CD4-positive, alpha-beta memory T cell (primary cell): ENCODE measurements at places on chromosomes 3 and 15. TPM values are rescaled to one million over a fixed set of nuclear protein-coding genes. Genes with fewer than 3 reads are reported as not detected.
A peak's percentile ranks its signal among the peaks of the same experiment; 100 is the strongest.

DNA sequence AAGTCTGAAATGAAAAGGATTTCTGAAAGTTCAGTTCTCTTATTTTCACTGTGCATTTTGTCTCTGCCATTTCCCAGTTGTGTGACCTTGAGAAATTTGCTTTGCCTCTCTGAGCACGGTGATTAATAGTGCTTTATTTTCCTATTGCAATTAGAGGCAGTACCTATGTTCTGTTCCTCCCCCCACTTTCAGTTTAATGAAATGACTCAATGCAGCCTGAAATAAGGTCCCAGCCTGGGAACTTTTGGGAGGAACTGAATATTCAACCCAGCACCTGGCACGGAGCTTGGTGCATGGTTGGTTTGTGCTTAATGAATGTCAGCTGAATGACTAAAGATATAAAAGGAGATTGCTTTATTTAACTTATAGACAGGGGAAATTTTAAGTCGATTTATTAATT is 352.6 kb downstream of the PDCD6IP start:
- no peaks in the 10 kb centered on the region for H3K27me3 ChIP-seq
- DNase-seq, result no peak
- no peaks in the 10 kb centered on the region for H3K36me3 ChIP-seq
- no peak overlapping the region for H3K4me3 ChIP-seq
- no peak overlapping the region for H3K27ac ChIP-seq

DNA sequence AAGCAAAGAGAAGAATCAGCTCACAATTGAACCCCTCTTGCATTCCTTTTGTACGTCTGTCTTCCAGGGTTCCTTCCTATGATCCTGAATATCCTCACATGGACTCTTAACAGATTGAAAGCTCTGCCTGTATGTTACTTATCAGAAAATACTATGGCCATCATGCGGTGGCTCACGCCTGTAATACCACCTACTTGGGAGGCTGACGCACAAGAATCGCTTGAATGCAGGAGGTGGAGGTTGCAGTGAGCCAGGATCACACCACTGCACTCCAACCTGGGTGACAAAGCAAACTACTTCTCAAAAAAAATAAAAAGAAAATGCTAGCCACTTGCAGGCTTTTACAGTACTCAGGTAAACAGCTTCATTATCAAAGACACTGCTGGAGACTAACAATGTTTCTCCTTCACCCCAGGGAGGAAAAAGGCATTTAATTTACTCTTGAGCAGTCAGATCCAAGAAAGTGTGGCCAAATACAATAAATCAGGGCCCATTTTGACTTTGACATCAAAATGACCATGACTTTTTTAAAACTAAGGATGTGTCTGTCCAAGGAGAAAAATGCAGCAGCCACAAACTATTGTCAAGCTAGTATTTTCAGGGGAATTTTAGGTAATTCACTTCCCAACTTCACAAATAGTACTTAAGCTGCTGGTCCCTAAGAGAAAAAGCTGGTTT is 27.3 kb downstream of the NPTN start:
- H3K27me3 ChIP-seq, result no peaks in the 10 kb centered on the region
- DNase-seq, result no peak
- no peaks in the 10 kb centered on the region for H3K36me3 ChIP-seq
- peaks cover 41% of the 10 kb centered on the region for H3K4me1 ChIP-seq
- H3K4me3 ChIP-seq, result no peak overlapping the region

DNA sequence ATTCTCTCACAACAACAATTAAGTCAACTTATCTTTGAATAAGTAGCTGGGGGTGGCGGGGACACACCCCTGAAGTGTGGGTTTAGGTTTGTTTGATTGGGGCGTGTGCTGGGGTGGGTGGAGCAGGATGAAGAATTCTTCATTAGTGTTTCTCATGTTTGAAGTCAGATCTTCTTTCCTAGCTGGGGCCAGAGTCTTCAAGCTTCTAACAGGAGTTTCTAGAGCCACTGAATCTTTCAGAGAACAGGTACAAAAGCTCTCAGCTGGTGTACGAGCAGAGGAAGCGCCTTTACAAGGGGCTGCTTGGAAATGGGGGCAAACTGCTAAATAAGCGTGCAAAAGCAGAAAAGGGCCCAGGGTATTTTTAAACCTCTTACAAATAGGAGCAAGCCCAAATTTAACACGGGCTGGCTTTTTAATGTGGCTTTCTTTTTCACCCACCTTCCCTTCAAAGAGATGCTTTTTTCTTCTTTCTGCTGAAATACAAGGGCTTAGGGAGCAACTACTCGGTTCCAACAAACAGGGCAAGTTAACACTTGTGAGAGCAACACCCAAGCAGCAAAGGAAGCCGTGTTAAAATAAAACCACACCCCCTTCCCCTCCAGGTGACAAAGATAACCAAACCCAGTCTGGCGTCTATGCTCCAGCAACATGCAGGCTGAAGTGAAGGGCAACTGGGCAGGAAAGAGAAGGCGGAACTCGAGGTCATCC is 86.9 kb upstream of the RASGRP1 start:
- H3K36me3 ChIP-seq, result no peaks in the 10 kb centered on the region
- peak overlapping the region; percentile 59 for H3K27ac ChIP-seq
- no peaks in the 10 kb centered on the region for H3K27me3 ChIP-seq
- H3K4me3 ChIP-seq, result peak overlapping the region; percentile 32

DNA sequence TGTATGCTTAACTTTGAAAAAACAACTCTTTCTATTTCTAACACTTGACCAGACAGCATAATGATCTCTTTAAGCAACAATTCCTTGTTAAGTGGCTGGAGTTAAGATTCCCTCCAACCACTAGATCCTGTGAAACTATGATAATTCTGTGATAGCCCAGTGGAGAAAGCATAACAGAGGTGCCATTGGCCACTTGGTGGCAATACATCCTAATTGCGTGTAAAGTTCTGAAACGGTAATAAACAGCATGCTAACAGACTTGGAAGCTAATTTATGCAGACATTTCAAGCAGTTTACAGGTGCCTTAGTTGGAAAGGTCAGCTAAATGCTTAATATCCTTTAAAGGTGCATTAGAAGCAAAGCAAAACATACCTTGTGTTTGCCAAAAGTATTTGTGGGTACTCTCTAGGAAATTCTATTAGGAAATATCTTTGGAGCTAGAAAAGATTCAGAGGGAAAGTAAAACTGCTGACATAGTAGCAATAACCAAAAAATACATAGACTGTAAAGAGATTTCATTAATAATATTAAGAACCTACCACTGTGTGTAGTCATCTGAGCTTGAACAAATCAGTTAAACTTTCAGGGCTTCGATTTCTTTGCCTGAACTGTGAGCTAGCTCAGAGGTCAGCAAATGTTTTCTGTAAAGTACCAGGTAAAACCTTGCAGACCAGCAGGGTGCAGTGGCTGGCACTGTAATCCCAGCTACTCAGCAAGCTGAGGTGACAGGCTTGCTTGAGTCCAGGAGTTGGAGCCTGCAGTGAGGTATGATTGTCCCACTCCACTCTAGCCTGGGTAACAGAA is 19.0 kb upstream of the CSTA start:
- H3K36me3 ChIP-seq, result no peaks in the 10 kb centered on the region
- no peak overlapping the region for H3K4me3 ChIP-seq
- no peak for DNase-seq
- no peaks in the 10 kb centered on the region for H3K27me3 ChIP-seq
- H3K4me1 ChIP-seq, result no peaks in the 10 kb centered on the region

GRCh38 chr3:184716622-184717398 is 4.9 kb upstream of the MAGEF1 start:
- no peak overlapping the region for H3K27ac ChIP-seq
- H3K4me3 ChIP-seq, result no peak overlapping the region
- H3K4me1 ChIP-seq, result peaks cover 7% of the 10 kb centered on the region
- H3K27me3 ChIP-seq, result no peaks in the 10 kb centered on the region

GRCh38 chr15:43749690-43750345 is 3.6 kb downstream of the PDIA3 start:
- peaks cover 25% of the 10 kb centered on the region for H3K36me3 ChIP-seq
- no peaks in the 10 kb centered on the region for H3K27me3 ChIP-seq
- peaks cover 66% of the 10 kb centered on the region for H3K4me1 ChIP-seq
- peak overlapping the region; percentile 59 for H3K27ac ChIP-seq
- peak; percentile 77 for DNase-seq

DNA sequence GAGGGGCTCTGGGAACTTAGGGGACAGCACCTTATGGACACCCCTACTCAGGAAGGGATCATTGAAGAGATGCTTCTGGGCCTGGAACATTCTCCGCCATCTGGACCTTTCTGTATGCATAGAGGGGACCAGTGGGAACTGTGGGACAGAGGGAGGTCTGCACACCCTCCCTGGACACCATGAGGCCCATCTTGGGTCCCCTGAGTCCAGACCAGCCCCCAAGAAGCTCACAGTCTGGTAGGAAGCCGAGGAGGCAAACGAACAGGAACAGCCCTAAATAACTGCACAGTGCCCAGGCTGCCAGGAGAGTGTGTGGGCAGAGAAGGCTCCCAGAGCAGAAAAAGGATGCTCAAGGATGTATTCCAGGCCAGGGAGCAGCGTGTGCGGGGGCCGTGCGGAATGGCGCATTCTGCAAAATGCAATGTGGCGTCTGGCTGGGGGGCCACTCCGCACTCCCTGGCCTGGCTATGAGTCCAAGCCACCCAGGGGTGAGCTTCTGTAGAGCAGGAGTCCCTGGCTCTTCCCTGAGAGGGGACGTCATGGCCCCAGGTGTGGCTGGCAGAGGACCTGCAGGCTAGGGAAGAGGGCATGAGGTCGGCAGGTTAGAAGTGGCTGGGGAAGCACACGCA is 24.5 kb upstream of the KLF13 start:
- H3K27me3 ChIP-seq, result no peaks in the 10 kb centered on the region
- H3K4me3 ChIP-seq, result no peak overlapping the region
- no peak for DNase-seq
- no peaks in the 10 kb centered on the region for H3K36me3 ChIP-seq
- no peak overlapping the region for H3K27ac ChIP-seq

GRCh38 chr3:99393961-99394360 is 244.4 kb upstream of the COL8A1 start:
- no peak overlapping the region for H3K4me3 ChIP-seq
- H3K27ac ChIP-seq, result no peak overlapping the region
- DNase-seq, result no peak
- no peaks in the 10 kb centered on the region for H3K27me3 ChIP-seq
- no peaks in the 10 kb centered on the region for H3K4me1 ChIP-seq

GRCh38 chr3:184426691-184427141 is 46.9 kb downstream of the CHRD start:
- no peaks in the 10 kb centered on the region for H3K4me1 ChIP-seq
- H3K27me3 ChIP-seq, result no peaks in the 10 kb centered on the region
- H3K4me3 ChIP-seq, result no peak overlapping the region
- no peak for DNase-seq
- H3K36me3 ChIP-seq, result no peaks in the 10 kb centered on the region
- H3K27ac ChIP-seq, result no peak overlapping the region

DNA sequence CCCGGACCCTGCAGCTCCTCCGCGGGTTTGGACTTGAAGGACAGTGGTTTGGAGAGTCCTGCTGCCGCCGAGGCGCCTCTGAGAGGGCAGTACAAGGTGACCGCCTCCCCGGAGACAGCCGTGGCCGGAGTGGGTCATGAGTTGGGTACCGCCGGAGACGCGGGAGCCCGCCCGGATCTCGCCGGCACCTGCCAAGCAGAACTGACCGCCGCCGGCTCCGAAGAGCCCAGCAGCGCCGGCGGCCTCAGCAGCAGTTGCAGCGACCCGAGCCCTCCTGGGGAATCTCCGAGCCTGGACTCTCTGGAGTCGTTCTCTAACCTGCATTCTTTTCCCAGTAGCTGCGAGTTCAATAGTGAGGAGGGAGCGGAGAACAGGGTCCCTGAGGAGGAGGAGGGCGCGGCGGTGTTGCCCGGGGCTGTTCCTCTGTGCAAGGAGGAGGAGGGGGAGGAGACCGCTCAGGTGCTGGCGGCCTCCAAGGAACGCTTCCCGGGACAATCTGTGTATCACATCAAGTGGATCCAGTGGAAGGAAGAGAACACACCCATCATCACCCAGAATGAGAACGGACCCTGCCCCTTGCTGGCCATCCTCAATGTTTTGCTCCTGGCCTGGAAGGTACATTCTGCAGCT is 634 bp downstream of the MINDY2 start:
- peak overlapping the region; percentile 74 for H3K27ac ChIP-seq
- DNase-seq, result no peak
- H3K27me3 ChIP-seq, result no peaks in the 10 kb centered on the region
- no peaks in the 10 kb centered on the region for H3K36me3 ChIP-seq
- H3K4me3 ChIP-seq, result peak overlapping the region; percentile 90

DNA sequence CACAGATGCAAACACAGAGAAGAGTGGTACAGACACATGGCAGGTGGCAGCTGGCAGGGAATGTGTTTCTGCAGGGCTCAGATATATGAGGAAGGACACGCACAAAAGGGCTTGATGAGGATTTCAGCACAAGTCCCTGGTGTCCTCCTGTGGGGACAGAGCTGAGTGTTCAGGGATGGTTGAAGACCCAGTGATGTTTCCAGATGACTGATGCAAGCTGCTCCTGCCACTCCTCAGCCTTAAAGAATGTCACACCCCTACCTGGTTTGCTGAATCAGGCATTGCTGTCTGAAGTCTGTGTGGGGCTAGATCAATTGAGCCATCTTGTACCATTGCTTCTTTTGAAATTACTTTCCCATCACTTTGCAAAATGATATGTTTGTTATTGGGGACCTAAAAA is 40.2 kb downstream of the TNFAIP8L3 start:
- no peaks in the 10 kb centered on the region for H3K4me1 ChIP-seq
- no peaks in the 10 kb centered on the region for H3K36me3 ChIP-seq
- DNase-seq, result no peak

GRCh38 chr15:62445244-62445643 is 280.2 kb upstream of the C2CD4B start:
- H3K4me3 ChIP-seq, result no peak overlapping the region
- H3K27ac ChIP-seq, result no peak overlapping the region
- no peaks in the 10 kb centered on the region for H3K36me3 ChIP-seq
- no peaks in the 10 kb centered on the region for H3K27me3 ChIP-seq
- H3K4me1 ChIP-seq, result no peaks in the 10 kb centered on the region

DNA sequence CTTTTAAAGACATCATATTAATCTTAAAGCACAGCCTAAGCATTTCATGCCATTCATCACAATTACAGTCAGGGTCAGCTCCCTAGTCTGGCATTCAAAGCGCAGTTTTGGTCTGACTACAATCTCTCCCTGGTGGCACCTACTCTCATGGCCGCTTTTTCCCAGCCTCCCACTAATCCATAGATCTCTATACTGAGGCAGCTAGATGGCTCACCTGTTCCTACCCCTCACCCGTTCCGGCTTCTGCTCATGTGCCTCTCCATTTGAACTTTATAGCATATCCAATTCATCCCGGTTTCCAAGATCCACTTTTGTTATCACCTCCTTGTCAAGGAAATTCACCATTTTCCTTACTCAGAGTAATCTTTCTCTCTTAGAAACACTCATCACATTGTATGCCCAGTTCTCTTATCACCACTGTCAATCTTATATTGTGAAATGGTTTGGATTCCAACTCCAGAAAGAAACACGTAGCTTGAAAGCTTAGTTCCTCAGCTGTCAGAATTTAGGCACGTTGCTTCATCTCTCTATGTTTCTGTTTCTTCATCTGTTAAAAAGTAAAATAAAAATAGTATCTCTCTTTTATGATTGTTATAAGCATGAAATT is 220.0 kb upstream of the UBE2E2 start:
- no peak overlapping the region for H3K27ac ChIP-seq
- no peaks in the 10 kb centered on the region for H3K27me3 ChIP-seq
- no peak for DNase-seq
- H3K4me1 ChIP-seq, result no peaks in the 10 kb centered on the region
- no peaks in the 10 kb centered on the region for H3K36me3 ChIP-seq
- no peak overlapping the region for H3K4me3 ChIP-seq

SLC22A14 gene
- total RNA-seq, result not detected

SH2D7 gene
- total RNA-seq, result not detected

FGF7 gene
- total RNA-seq, result 0.06 TPM

MUC4 gene
- total RNA-seq, result not detected

FEZF2 gene
- total RNA-seq, result not detected

TMEM40 gene
- total RNA-seq, result not detected

CKMT1A gene
- not detected for total RNA-seq

RAD54L2 gene
- total RNA-seq, result 39.8 TPM

RLBP1 gene
- total RNA-seq, result not detected

HYAL1 gene
- 0.38 TPM for total RNA-seq

LNP1 gene
- 1.8 TPM for total RNA-seq

AADACL2 gene
- total RNA-seq, result not detected

EPHA6 gene
- not detected for total RNA-seq
